ENCODE measurements at places on chromosomes 7 and 10. TPM values are rescaled to one million over a fixed set of nuclear protein-coding genes. Genes with fewer than 3 reads are reported as not detected.

NUDT13 gene
- 7.1 TPM for total RNA-seq

MYL10 gene
- total RNA-seq: not detected

SCIN gene
- total RNA-seq: 0.39 TPM

TAS2R3 gene
- total RNA-seq: 2.3 TPM

ADAM12 gene
- total RNA-seq: not detected

GGCT gene
- 75.2 TPM for total RNA-seq

TMEM270 gene
- not detected for total RNA-seq

LRRC18 gene
- total RNA-seq: not detected

CPVL gene
- total RNA-seq: 109 TPM

WEE2 gene
- 2.5 TPM for total RNA-seq

FAM25A gene
- not detected for total RNA-seq

HMX3 gene
- not detected for total RNA-seq

PRKG1 gene
- 0.12 TPM for total RNA-seq

MET gene
- total RNA-seq: 72.6 TPM

CPEB3 gene
- total RNA-seq: 2.3 TPM

GIMAP1 gene
- total RNA-seq: not detected

JAKMIP3 gene
- 0.50 TPM for total RNA-seq

CCDC71L gene
- 4.9 TPM for total RNA-seq

C10orf90 gene
- total RNA-seq: not detected

AGMO gene
- total RNA-seq: 0.16 TPM

FBXL13 gene
- total RNA-seq: 0.43 TPM

BHLHA15 gene
- total RNA-seq: 3.4 TPM

KCP gene
- 0.23 TPM for total RNA-seq

COL17A1 gene
- 0.45 TPM for total RNA-seq

NRP1 gene
- total RNA-seq: 99.3 TPM

ZEB1 gene
- not detected for total RNA-seq

Data from Caco-2 (cell line).